ENCODE measurements at places on chromosomes 4 and X.

- DNase-seq = no peak
Measured at GRCh38 chr4:87442889-87443288, 20.5 kb downstream of the NUDT9 start.

DNA sequence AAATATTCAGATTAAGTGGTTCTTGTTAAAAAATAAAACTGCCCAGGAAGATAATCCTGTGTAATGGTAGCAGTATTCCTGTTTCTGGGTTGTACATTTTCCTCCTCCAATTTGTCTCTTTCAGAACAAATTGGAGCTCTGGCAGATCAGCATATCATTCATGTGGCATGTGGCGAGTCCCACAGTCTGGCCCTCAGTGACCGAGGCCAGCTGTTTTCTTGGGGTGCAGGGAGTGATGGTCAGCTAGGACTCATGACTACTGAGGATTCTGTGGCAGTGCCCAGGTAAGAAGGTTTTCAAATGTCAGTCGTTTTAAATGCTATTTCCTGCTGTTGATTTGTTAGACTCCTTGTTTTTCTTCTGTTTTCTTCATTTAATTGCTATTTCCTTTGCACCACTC, 47.9 kb downstream of the NAP1L5 start:
- DNase-seq = no peak

- DNase-seq = no peak
Measured at GRCh38 chr4:41102414-41103092, 111.8 kb downstream of the APBB2 start.

- DNase-seq = peak; percentile 7
Measured at GRCh38 chr4:6324999-6325787, 55.5 kb downstream of the WFS1 start.

DNA sequence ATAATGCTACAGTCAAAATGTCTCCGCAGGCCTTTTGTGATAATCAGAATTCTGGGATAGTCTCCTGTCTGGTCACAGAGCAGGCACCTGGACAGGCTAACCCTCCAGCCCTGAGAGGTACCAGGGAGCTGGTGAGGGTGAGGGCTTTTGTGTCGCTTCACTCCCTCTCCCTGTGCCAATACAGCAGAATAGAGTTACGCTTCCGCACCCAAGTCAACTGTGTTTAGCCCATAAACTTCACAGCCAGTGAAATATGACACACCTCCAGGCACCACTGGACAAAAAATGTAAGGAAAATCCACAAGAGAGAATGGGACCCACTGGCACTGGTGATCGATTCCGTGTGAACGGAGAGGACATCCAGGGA, 1.3 kb downstream of the GAK start:
- no peak for DNase-seq

DNA sequence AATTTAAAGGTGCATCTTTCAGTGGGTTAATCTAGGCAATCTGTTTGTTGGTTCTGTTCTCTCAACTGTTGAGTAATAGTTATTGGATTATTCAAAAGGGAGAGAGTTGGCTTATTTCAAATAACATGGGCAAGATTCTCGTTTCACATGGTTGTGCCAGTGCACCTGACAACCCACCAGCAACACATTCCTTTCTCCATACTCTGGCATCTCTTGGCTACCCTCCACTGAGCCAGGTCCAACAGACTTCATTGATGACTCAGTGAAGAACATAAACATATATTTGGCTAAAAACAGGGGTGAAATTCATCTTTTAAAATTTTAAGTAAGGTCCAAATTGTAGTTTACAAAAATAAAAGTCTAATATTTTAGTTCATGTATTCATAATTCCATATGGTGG, 967.2 kb downstream of the RPA4 start:
- DNase-seq = no peak

DNA sequence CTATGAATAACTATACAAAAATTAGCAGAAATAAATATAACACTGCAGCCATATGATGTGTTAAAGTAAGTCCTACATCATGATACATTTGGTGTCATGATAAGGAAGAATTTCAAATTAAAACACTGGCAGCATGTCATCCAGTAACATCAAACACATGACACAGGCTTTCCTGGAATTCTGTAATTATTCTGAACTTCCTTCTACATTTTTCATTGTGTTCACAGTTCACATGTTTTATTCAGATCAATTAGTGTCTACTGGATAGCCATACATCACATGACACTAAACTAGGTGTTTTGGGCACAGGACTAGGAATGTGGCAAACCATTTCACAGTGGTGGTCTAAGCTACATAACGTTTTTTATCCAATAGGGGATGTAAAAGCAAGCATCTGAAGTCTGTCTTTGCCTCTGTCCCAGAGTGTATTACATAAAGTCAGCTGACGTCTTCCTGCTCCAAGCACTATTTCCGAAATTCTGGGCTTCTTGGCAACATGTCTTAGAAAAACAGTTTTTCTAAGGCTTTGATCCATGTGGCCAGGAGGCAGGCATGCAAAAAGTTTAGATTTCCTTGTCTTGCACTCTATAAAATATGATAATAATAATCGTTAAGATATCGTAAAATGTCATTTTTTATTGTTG, 707.9 kb downstream of the CENPC start:
- no peak for DNase-seq
